Liver (tissue), 10 donors: ENCODE measurements at places on chromosomes 5 and 9.

GRCh38 chr9:136501686-136502085, 18.8 kb upstream of the SEC16A start:
- no peaks in the 10 kb centered on the region for H3K4me1 ChIP-seq
- H3K4me3 ChIP-seq, result no peak overlapping the region
- DNase-seq, result no peak
- peaks cover 64% of the 10 kb centered on the region for H3K36me3 ChIP-seq
- no peaks in the 10 kb centered on the region for H3K27me3 ChIP-seq
- H3K27ac ChIP-seq, result no peak overlapping the region

DNA sequence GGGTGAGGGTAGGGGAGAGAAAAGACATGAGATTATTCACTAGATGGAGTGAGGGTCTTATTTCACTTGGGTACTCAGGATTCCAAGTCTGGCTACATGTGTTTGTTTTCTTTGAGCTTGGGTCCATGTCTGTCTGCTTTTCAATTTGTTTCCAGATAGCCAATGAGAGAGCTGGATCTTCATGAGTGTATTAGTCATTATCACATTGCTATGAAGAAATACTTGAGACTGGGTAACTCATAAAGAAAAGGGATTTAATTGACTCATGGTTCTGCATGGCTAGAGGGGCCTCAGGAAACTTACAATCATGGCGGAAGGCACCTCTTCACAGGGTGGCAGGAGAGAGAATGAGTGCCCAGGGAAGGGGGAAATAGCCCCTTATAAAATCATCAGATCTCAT, 196.8 kb upstream of the TRIM32 start:
- no peak overlapping the region for H3K4me3 ChIP-seq
- no peaks in the 10 kb centered on the region for H3K36me3 ChIP-seq
- H3K4me1 ChIP-seq, result peaks cover 3% of the 10 kb centered on the region
- DNase-seq, result no peak
- H3K27me3 ChIP-seq, result no peaks in the 10 kb centered on the region

- no peaks in the 10 kb centered on the region for H3K36me3 ChIP-seq
- no peak overlapping the region for H3K27ac ChIP-seq
- no peaks in the 10 kb centered on the region for H3K27me3 ChIP-seq
Observed at GRCh38 chr9:113648048-113648447, 184.5 kb downstream of the RGS3 start.

DNA sequence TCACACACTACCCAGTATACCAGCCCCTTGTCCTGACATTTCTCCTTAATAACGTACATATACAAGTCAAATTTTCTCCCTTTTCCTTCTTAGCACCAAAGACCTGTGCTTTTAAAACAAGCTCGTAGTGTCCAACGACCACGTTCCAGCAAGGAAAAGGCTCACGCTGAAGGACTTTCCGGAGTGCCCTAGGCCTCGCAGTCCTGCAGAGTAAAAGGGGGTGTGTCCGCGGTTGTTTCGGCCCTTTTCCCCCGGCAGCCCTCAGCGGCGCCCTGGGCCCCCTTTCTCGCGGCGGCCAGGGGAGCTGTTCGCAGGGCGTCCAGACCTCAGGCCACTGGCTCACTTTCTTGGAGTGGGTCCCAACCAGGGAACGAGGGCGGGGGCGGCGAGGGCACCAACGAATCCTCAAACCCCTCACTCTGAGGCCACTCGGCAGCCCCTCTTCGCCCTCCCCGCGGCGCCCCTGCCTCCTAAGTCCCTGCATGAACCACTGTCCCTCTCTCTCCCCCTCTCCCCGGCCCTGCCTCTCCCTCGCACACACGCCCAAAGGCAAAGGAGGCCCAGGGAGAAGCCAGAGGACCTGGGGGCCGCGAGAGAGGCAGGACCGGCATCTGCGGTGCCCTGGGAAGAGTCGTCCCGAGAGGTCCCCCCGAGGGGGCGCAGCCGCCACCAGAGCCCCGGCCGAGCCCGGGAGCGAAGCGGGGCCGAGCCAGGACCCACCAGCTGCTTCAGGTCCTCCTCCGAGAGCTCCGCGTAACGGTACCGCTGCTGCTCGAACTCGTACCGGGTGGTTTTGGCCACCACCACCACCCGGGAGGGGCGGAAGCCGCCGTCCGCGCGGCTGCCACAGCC, 720 bp downstream of the NADK2 start:
- H3K36me3 ChIP-seq, result no peaks in the 10 kb centered on the region
- peaks cover 45% of the 10 kb centered on the region for H3K4me1 ChIP-seq
- H3K27me3 ChIP-seq, result no peaks in the 10 kb centered on the region
- peak; percentile 69 for DNase-seq
- H3K27ac ChIP-seq, result peak overlapping the region; percentile 98
- peak overlapping the region; percentile 88 for H3K4me3 ChIP-seq

DNA sequence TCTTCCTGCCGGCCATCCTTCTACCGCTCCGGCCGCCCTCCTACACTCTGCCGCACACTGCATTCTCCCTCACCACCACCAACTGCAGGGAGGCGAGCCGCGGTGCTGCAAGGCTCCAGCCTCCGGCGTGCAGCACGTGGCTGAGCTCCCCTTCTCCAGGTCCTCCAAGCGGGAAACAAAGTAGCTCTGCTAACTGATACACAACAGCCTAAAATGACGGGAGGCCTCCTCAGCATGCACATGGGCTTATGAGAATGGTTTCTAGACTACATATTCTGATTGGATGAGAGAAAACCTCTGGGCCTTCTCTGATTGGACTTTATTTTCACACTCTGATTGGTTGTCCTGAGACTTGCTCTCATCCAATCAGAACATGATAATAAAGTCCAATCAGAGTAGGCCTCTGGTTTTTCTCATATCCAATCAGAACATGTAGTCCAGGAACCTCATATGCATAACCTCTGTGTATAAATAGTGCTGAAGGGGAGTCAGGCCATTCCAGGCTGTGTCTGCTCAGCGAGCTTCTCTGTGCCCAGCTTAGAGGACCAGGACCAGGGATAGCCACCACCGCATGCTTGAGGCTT, 27.0 kb upstream of the ZNF354B start:
- no peaks in the 10 kb centered on the region for H3K36me3 ChIP-seq
- peaks cover 2% of the 10 kb centered on the region for H3K27me3 ChIP-seq
- no peak for DNase-seq
- H3K4me3 ChIP-seq, result no peak overlapping the region
- no peaks in the 10 kb centered on the region for H3K4me1 ChIP-seq

DNA sequence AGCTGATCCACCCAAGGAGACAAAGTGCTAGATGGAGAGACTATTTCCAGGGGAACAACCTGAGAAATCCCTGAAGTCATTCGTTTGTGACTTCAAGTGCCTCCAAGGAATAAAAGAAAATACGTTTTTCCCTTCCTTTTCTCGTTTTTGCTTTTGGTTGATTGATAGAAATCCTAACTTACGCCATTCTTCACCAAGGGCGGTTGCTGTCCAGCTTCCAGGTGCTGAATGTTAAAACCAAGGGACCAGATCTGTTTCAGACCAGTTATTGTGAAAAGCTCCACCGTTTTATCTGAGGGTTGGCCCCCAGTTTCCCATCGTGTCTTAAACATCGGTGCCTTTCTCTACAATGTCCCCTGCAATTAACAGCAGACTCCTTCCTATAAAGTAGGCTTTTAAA, 600.7 kb upstream of the SGCD start:
- no peak for DNase-seq
- no peak overlapping the region for H3K27ac ChIP-seq
- no peak overlapping the region for H3K4me3 ChIP-seq
- peaks cover 23% of the 10 kb centered on the region for H3K4me1 ChIP-seq

- DNase-seq, result no peak
- H3K4me3 ChIP-seq, result no peak overlapping the region
- peaks cover 6% of the 10 kb centered on the region for H3K36me3 ChIP-seq
Observed at GRCh38 chr9:27542508-27542907, 12.9 kb upstream of the MOB3B start.
